ENCODE measurements at places on chromosomes 3 and 15.

DNA sequence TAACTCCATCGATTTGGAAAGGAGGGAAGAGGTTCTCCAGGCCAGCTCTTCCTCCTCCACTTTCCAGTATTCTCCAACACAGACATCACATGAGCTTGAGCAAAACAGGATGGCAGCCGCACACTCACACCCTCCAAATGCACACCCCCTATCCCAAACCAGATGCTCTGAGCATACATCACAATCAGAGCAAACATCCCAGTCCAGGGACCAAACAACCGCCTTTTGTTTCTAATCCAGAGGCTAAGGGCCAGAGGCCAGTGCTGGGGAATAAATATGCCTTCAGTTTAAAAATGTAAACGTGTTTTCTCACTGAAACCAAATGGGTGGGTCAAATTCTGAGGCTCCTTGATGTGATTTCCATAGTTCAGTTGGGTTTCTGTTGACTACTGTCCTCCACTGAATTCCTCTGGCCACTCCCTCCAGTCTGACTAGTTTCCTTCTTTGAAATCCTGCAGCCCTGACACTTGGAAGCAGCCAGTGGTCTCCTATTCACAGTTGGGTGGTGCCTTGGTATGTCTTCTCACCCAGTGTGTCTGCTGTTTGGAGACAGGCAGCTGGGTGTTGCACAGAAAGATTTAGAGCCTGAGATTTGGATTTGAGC is 19.2 kb upstream of the MFGE8 start:
- no peak for DNase-seq

GRCh38 chr3:84692261-84692660 is 266.5 kb upstream of the CADM2 start:
- DNase-seq, result no peak

GRCh38 chr3:141218162-141218835 is 13.3 kb upstream of the PXYLP1 start:
- DNase-seq, result no peak

- DNase-seq, result no peak
Measured at GRCh38 chr3:56157693-56158362, 310.4 kb downstream of the ERC2 start.

GRCh38 chr15:101043911-101044624 is 124.9 kb downstream of the LRRK1 start:
- no peak for DNase-seq

DNA sequence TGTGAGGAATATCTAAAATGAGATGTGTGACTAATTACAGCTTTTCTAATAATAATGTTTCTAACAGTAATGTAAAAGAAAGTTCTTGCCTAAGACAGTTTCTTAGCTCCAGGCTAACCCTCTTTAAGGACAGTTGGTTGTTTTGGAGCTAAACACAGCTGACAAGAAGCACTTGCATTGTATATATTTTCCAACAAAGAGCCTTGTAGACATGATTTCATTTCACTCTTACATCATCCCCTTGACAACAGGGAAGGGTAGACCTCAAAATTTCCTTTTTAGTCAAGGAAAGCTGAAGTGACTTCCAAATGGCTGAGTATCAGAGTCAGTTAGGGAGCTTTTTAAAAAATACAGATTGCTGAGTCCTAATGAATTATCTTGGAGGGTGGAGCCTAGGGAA is 4.1 kb downstream of the ARID3B start:
- DNase-seq, result no peak

- no peak for DNase-seq
Measured at GRCh38 chr3:1962396-1963088, 136.1 kb upstream of the CNTN4 start.

- no peak for DNase-seq
Measured at GRCh38 chr15:88650556-88650955, 11.7 kb downstream of the ISG20 start.

GRCh38 chr3:160129459-160130061 is 95.7 kb upstream of the C3orf80 start:
- no peak for DNase-seq

DNA sequence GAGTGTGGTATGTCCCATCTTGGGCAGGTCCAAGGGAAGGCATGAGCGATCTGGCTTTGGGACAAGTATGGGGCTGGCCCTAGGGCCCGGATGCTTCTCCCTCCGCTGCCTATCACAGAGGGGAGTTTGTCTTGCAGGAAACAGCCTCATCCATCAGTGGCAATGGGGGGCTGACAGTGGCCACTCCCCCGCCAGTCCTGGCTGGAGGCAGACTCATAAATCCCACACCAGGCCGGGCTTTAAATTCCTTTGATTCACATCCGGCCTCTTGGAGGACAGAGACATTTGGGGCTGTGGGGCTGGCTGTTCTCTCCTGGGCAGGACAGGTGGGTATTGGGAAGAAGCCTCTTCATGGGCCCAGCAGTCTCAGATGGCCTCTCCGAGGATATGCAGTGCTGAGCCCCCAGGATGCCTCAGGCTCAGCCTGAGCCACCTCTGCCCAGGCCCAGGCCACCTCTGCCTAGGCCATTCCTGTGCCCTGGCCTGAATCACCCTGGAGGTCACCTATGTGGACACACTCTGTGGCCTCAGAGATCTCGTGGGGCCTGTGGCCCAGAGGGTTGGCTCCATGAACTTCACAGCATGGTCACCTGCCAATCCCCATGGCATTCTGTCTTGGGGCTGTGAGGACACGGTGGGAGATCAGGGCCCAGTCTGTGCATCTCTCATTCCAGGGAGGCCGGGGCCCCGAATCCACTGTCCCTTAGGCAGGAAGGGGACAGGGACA is 84.2 kb upstream of the GOLGA6L4 start:
- no peak for DNase-seq

DNA sequence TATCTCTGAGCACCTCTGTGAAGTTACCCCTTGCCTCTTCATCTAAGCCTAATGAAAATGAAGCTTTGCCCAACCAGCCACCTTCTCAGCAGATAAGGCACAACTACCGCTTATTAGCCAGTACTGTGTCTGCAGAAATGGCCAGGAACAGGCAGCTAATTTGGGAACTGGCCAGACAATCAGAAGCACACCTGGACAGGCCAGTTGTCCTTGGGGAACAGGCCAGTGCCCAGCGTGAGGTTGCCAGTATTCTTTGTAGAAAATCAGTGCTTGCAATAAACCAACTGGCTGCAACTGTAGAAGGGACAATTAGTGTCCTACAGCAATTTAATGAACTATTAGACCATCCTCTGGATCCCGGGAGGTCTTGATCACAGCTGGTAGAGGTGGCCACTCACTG is 10.4 kb upstream of the TMEM87A start:
- no peak for DNase-seq

DNA sequence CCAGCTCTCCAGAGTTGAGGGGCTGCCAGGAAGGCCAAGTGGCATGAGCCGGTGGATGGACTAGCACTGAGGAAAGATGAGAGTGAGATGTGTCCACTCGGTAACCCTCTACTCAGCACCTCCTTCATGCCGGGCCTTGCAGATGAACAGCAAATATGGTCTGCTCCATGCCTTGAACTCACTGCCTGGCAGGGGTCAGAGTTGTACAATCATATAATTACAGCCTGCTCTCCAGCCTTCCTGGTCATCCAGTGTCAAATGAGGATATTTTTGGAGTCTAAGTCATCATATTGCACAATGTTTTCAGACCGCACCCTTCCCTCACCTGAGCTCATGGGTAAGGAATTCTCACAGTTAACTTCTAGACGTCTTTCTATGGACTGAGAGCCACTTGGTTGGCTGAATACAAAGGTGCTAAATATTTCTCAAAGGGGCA is 4.9 kb downstream of the MGLL start:
- no peak for DNase-seq

GRCh38 chr3:174100744-174101143 is 703.2 kb downstream of the NLGN1 start:
- no peak for DNase-seq

- no peak for DNase-seq
Measured at GRCh38 chr3:66036586-66037148, 2.1 kb downstream of the MAGI1 start.
